A549 treated with GW870086 at 1 μM for 4 hours (cell line): ENCODE measurements at places on chromosomes 5 and 9. TPM values are rescaled to one million over a fixed set of nuclear protein-coding genes. Genes with fewer than 3 reads are reported as not detected.

Gene SPAG8
- 0.35 to 0.76 TPM (median 0.64 TPM) in 5 replicates for total RNA-seq

Gene NDUFAF2
- 72.4 to 84.0 TPM (median 77.2 TPM) in 5 replicates for total RNA-seq

Gene GRM6
- not detected in 5 replicates for total RNA-seq

Gene PCDHB14
- total RNA-seq, result 0.02 to 0.13 TPM (median 0.07 TPM) in 5 replicates

Gene FAM151B
- total RNA-seq, result 1.2 to 2.9 TPM (median 1.6 TPM) in 5 replicates

Gene EPB41L4A
- total RNA-seq, result 2.5 to 2.8 TPM (median 2.6 TPM) in 5 replicates
